ENCODE measurements at places on chromosomes 7 and 10.

GRCh38 chr7:123811056-123811455, 33.9 kb upstream of the HYAL4 start:
- DNase-seq, result no peak

GRCh38 chr7:2607122-2607922, 24.5 kb upstream of the TTYH3 start:
- no peak for DNase-seq

- DNase-seq, result no peak
These were observed 177.9 kb downstream of the RNF133 start for GRCh38 chr7:122520971-122521555.

DNA sequence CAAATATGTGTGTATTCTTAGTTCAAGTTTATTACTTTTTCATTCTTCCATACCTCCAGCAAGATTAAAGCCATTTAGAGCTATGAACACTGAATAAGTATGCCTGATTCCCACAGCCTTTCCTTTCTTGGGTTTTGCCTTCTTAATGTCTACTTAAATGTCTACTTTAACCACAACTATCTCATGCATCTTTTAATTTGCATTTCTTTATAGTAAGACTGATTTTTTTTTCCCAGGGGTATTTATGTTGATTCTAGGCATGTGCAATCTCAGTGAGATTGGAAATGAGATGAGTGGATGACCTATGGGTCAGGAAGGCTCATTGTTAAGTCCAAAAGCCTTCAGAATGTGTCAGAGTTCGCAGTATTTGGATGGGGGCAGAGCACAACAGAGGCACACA, 3.6 kb downstream of the PCBD1 start:
- DNase-seq, result no peak

DNA sequence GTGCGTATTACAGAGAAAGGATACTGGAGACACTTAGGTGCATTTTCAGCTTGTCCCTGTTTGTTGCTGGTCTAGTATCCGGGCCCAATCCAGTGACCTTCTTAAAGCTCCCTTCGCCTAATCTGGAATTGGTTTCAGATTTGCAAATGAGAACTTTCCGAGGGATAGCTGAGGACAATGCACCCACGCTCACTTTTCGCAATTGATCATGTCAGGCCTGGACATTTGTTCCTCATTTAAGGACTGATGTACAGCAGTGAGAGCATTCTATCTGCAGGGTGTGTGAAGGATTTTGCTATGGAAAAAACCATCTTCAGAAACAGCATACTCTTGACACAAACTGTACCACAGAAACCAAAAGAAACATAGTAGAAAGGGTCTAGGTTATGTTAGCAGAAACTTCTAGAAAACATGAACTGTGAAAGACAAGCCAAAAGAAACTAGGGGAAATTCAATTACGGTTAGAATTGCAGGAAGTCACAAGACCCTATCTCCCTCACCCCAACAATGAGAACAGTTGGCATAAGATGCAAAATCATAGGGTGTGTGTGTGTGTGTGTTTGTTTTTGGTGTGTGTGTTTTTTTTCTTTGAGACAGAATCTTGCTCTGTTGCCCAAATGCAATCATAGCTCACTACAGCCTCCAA, 331.1 kb downstream of the CALN1 start:
- no peak for DNase-seq

DNA sequence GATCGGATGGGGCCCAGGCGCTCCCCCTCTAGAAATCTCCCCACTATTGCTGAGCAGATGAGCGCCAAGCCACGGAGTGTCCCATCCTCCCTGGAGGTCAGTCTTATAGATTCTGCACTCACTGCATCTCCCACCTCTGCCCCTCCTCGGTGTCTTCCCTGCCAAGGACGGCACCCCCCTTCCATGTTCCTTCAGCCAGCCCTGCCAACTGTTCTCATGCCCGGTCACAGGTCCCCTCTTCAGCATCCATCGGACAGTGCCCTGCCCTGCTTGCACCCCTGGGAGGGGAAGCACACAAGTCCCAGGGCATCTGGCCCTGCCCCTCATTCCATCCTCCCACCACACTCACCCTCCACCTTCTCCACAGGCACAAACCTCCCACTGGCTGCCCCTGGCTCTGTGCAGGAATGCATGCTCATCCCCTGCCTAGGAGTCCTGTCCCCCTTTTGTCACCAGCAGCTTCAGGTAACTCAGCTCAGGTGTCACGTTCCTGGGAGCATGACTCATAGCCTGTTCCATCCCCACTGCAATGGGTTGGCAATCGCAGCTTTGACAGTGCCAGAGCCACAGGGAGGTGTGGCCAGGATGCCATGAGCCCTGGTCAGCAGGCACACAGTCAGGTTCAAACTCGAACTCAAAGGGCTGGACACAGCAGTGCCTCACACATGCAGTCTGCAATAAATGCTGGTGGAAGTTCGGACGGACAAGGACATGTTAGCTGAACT, 234.7 kb upstream of the TCERG1L start:
- DNase-seq, result no peak

DNA sequence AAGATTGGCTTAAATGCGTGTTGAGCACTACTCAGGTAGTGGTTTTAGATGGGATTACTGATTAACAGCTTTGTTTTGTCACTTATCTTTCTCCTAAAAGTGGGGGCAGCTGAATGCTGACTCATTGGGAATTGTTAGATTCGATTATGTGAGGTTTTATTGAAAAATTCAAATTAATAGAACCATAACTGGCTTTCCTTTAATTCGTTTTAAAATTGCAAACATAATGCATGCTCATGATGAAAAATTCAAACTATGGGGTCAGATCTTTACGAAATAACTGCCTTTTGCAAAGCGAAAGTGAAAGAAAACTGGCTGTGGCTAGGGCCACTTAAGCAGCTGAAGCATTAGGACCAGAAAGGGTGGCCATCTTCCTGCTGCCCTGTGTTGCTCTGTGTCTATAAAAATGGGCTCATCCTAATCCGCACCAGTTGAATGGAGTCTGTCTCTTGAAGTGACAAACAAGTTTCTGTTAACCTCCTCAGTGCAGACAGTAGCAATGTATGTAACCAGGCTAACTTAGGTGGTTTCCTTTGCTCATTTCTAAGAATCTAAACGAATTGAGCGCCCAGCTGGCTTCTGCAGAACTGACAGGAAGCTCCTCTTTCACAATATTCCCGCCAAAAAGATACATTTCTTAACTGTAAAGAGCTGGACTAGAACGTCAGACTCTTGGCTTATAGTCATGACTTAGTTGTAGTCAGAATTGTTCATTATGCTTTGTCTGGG, 27.8 kb downstream of the DENND10 start:
- no peak for DNase-seq

DNA sequence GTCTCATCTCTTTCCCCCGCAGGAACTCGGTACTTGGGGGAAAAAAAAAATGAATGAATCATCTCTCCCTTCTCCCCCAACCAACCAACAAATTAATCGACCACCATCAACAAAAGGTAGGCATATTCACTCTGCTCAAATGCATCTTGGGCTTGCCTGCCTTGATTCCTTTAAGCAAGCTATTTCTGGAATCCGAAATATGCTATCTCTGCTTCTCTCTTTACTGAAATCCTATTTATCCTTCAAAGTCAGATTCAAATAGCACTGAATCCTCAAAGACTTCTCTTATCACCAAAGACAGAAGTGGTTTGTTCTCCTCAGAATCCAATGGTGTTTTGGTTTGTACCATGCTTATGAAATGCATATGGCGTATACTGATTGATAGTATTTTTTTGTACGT, 49.6 kb upstream of the TPK1 start:
- DNase-seq, result no peak

DNA sequence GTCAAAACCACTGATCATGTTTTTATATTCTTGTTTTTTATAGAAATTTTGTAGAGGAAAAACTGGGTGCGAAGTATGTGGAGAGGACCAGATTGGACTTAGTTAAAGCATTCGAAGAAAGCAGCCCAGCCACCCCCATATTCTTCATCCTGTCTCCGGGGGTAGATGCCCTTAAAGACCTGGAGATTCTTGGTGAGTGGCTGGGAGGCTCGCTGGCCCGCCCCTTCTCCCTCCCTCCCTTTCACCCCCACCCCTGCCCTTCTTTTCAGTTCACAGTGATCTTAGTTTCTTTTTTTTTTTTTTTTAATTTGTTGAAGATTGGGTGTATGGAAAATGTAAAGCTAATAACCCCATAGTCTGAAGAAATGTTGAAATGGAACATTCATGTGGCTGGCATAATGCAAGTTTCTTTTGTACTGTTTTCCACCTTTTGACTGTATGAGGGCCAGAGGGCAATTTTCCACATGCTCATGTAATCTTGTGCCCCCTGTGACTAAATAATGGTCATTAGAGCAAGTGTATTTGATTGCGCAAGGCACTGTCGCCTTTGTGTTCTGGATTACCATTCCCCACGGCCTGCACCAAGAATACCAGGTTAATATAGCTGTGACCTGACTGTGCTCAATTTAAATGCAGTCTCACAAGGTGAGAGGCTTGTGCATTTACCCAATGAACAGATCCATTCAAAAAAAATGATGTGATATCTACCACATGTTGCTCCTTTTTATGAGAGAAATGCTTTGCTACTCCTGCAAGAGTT, 77.7 kb downstream of the CDCA7L start:
- DNase-seq, result no peak

DNA sequence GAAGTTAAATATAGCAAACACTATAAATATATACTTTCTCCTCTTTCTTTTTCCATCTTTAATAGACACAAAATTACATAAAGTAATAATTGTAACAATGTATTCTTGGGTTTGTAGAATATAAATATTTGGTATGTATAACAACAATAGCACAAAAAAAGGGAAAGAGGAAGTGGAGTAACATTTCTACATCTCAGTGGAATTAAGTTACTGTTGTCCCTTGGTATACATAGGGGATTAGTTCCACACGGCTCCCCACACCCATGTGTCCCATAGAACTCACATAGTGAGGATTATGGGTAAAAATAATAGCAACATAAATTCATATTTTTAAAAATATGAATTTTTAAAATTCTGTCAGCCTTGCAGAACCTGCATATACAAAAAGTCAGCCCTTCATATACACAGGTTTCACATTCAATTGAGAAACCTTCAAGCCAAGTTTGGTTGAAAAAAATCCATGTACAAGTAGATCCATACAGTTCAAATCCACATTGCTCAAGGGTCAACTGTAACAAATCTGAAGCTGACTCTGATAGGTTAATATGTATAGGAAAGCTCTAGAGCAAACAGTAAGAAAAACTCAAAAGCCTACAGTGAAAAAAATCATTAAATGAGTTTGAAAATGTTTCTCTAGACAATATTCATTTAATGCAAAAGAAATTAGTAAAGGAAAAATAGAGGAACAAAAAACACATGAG, 92.4 kb downstream of the HYCC1 start:
- DNase-seq, result no peak

- DNase-seq, result no peak
These were observed 37.7 kb upstream of the INSIG1 start for GRCh38 chr7:155259866-155260497.

GRCh38 chr7:137998250-137998649, 3.6 kb downstream of the CREB3L2 start:
- no peak for DNase-seq

DNA sequence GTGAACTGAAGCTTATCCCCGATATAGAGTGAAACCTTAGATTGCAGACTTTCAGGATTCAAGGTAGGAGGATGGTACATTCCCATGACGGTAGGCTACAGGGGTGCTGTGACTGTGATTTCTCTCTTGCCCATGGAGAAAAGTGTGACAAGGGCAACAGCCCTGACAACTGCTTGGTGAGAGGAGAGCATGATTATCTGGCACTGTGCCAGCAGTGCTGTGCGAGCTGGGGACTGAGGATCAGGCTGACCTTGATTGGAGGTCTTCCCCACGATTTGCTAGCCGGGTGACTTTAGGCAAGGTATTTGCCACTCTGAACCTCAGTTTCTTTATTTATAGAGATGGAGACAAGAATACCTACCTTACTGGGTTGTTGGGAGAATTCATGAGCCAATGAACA, 229.5 kb downstream of the PTEN start:
- no peak for DNase-seq

DNA sequence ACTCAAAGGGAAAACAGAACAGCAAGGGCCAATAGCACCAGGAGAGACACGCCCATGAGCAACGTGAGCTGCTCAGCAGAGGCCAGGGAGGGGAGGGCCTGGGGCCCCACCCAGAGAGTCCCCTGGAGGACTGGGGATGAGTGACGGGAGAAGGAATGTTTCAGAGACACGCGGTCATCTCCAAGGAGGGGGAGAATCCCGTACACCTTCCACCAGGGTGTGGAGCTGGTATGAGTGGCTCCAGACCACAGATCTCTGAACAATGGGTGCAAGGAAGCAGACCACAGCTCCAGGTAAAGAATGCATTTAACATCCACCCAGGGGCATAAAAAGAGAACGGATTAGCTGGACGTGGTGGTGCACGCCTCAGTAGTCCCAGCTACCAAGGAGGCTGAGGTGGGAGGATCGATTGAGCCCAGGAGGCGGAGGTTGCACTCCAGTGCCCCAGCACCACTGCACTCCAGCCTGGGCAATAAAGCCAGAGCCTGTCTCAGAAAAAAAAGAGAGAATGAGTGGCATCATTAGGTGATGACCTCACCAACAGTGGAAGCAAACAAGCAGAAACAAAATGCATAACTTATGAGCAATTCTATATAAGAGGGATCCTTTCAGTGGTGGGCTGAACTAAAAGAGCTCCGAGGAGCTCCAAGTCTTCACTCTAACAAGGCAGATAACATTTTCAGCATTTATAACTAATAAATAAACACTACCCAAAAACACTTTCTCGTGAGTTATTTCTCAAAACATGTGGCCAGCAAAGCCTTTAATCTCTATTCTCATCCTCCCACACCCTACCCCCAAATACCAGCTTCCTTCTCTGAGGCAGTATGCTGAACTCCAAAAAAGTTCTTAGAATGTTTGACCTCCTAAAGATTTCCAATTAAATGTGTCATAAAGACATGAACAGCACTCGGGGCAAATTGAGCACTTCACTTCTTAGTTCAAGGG, 12.5 kb downstream of the PSAP start:
- no peak for DNase-seq

- no peak for DNase-seq
These were observed 203.6 kb downstream of the MACC1 start for GRCh38 chr7:20013536-20013935.

GRCh38 chr10:21329995-21330627, 195.4 kb downstream of the SKIDA1 start:
- DNase-seq, result no peak

DNA sequence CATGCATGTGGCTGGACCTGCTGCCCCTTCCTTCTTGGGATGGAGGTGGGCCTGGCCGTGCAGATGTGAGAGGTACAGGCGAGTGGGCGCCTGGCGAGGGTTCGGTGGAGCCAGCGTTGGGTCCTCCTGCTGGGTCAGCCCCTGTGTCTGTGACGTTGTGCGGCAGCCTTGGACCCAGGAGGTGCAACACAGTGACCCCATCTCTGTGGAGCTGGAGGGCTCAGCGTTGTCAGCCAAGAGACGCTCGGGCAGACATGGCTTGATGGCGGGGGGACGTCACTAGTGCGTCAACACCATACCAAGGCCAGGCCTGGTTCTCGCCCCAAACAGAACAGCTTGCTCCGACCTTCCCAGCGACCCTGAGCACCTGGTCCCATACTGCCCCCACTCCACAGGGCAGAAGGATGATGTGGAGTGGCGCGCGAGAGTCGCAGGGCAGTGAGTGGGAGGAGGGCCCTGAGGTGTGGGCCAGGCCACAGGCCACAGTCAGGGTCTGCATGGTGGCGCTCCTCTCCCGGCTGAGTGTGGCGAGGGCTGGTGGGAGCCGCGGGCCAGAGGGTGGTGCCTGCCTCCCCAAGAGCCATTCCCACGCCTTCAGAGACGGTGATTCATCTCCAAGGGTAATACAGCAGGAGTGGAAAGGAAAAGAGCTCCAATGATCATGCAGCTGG, 184.4 kb downstream of the DNAJB6 start:
- DNase-seq, result no peak
